ENCODE measurements at places on chromosomes 5 and 9.

GRCh38 chr9:98795295-98795955 lies 930 bp downstream of the ANKS6 start:
- no peak for DNase-seq

GRCh38 chr9:78074385-78075291 lies 43.0 kb upstream of the GNAQ start:
- DNase-seq, result no peak

DNA sequence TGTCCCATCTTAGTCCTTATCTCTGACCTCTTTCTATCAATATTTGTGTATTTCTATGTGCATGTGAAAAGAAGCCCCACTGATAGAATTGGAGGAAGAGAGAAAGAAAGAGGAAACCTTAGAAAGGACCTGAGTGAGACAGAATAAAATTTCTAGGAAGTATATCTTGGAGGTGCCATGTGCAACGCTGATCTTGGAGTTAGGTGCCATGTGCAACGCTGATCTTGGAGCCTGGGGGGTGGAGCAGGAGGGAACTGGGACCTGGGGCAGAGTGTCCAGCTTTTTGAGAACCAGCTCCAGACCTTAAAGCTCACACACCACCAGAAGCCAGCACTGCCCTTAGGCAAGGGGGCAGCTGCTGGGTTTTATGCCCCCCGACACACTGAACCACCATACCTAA lies 89.4 kb downstream of the SHC3 start:
- DNase-seq, result no peak

- peak; percentile 20 for DNase-seq
Measured at GRCh38 chr5:40680741-40681362, 1.1 kb downstream of the PTGER4 start.

- no peak for DNase-seq
Measured at GRCh38 chr5:1536871-1537602, 13.3 kb upstream of the LPCAT1 start.

DNA sequence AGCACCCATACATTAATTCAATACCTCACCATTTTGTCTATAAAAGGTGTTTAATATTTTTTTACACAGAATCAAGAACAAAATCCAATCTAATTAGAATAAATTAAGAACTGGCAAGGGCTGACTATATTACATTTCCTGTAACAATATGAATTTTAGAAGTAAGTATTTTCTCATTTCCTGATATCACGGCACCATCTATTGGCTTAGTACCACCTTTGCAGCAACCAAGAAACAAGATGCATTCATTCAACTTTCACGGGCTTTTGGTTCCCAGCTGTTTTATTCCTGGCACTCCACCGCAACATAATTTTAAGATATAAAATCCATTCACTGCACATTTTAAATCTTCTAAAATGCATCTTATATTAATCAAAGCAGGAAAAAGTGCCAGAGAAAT lies 20.6 kb downstream of the PSMB7 start:
- DNase-seq, result no peak

DNA sequence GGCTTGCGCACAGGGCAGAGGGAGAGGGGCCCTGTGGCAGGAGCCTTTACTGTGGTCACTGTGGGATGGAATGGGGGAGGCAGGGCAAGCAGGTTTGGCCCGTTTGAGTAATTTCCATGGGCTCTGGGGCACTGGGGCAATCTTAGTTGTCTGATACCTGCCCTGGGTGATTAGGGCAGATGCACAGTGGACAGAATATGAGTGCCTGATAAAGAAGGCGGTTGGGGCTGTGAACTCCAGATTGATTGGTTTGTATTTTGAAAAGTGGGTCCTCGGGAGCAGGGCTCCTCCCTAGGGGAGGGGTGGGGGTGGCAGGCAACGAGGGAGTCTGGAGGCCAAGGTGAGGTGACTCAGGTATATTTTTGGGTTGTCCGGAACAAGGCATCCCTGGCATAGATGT lies 247.5 kb downstream of the NSG2 start:
- no peak for DNase-seq

- no peak for DNase-seq
Measured at GRCh38 chr9:99867536-99867935, 38.9 kb upstream of the STX17 start.

DNA sequence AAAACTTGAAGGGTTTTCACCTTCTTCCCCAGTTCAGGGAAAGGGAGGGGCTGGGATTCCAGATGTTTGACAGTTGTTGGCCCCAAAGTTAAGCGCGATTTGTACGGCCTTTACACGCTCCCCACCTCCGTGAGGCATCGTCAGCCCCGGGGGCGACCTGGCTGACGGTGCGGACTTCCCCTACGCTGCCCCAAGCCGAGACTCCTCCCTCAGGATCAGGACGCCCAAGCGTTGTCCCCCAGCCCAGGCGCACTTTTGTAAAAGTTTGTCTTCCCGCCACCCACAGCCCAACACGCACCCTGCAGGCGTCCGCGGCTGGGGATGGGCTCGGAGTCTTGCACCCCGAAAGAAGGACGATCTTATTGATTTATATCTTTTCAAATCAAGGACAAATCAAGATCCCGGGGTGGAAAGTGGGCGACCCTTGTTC lies 713 bp downstream of the MOB3B start:
- DNase-seq, result peak; percentile 14

- DNase-seq, result no peak
Measured at GRCh38 chr5:62149879-62150278, 156.1 kb upstream of the KIF2A start.

DNA sequence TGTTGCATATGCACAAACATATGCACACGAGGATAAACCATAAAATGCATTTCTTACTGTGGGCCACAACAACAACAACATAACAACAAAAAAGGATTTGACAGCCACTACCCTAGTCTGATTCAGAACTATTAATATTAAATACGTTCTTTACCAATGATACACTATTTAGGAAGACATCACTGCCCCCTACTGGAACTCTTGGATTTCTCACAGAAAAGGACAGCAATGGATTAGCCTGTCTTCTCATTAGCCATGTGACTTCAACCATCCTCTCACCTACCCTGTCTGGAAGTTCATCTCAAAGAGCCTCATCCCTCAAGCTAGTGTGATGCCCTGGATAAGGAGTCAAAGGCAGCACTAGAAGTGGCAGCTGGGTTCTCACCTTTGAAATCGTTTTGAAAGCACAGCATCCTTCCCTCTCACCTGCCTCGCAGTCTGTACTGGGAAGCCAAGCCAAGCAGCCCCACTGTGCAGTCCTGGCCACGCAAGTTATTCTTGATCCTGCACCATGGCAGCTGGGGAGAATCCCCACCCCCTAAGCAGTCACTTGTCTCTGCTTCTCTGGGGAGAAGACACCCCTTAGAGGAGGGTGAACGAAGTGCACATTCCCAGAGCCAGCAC lies 64.6 kb downstream of the SH3TC2 start:
- DNase-seq, result no peak

DNA sequence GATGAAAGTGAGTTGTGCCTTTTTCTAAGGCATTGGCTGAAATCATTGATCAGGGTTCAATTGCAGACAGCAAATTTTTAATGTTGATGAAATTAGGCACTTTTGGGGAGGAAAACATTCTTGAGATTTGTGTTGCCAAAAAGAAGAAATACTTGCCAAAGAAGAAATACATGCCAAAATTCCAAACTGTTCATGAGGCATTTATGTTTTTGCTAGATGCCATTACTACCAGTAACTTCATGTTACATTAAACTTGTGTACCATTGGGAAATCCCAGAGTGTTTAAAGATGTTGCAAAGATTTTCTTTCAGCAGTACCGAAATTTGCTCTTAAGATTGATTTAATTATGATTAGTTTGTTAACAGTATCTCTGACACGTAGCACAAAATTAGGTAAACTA lies 7.0 kb downstream of the XRCC4 start:
- DNase-seq, result no peak

DNA sequence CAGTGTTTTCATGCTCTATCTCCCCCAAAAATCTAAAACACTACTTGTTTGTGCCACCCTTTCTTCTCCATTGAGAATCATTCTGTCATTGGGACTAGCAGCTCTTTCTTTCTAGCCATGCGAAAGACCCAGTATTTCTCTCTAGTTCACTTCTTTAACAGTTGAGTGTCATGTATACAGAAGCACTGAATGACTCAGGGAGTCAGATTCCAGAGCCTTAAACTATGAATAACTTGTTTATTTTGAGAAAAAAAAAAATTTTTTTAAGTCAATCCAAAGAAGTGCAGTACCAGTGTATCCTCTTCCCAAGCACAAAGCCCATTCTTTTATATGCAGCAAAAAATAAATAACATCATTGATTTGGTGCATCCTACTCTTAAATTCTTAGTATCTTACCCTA lies 415.4 kb upstream of the GRAMD2B start:
- DNase-seq, result no peak

- no peak for DNase-seq
Measured at GRCh38 chr9:20632705-20633104, 10.4 kb upstream of the MLLT3 start.

- no peak for DNase-seq
Measured at GRCh38 chr9:15717290-15717967, 164.6 kb downstream of the CCDC171 start.

DNA sequence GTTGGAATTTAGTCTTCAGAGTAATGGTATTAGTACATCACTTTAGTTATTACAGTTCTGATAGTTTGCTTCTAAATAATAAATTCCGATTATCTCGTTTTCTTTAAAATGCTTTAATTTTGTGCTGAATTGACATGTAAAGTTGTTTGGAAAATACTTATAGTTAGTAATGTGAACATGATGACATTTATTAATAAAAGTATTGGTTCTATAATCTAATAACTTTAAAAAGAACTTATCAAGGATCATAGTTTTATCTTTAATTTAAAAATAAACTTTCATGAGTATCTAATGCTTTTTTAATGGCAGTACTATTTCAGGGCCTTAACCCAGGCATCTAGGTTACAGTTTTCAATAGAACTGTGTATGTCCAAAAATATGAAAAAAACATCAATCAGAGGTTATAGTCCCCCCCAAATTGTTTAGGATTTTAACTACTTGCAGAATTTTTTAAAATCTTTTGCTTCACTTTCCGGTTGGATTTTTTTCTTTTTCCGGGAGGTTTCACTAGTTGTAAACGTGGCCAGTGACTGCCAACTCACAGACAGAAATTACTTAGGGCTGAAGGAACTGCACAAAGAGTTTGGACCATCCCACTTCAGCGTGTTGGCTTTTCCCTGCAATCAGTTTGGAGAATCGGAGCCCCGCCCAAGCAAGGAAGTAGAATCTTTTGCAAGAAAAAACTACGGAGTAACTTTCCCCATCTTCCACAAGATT lies 680 bp downstream of the GPX8 start:
- DNase-seq, result no peak

GRCh38 chr9:133199648-133200321 lies 9.3 kb downstream of the OBP2B start:
- no peak for DNase-seq

DNA sequence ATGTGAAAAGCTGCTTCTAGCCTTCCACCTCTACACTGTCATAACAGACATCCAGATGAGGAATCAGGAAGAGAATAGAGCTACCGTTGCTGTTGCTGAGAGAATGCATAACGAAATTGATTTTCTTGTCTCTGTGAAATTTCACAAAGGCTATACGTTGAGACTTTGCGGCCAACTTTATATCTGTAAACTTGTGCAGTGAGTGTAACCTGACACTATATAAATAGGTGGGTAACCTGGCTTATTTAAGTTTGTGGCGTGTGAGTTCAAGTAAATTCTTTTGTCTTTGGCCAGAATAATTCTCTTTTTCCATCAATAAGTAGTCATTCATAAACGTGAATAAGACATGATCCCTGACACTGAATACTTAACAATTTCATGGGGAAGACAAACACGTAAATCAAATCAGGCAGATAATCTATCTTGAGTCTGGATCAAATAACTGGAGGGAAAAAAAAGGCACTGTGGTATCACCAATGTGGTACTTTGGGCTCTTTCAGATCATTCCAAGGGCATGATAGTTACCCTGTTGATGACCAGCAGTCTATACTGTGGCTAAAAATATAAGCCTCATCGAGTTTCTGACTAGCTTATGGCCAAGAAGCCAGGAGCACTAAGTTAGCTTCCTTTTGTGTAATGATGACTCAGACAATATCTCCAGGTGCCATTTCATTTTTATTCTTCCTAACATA lies 98.2 kb upstream of the RASA1 start:
- DNase-seq, result no peak

Measured in effector CD8-positive, alpha-beta T cell (primary cell).